PC-3 (cell line): ENCODE measurements at places on chromosomes 13 and 19.

DNA sequence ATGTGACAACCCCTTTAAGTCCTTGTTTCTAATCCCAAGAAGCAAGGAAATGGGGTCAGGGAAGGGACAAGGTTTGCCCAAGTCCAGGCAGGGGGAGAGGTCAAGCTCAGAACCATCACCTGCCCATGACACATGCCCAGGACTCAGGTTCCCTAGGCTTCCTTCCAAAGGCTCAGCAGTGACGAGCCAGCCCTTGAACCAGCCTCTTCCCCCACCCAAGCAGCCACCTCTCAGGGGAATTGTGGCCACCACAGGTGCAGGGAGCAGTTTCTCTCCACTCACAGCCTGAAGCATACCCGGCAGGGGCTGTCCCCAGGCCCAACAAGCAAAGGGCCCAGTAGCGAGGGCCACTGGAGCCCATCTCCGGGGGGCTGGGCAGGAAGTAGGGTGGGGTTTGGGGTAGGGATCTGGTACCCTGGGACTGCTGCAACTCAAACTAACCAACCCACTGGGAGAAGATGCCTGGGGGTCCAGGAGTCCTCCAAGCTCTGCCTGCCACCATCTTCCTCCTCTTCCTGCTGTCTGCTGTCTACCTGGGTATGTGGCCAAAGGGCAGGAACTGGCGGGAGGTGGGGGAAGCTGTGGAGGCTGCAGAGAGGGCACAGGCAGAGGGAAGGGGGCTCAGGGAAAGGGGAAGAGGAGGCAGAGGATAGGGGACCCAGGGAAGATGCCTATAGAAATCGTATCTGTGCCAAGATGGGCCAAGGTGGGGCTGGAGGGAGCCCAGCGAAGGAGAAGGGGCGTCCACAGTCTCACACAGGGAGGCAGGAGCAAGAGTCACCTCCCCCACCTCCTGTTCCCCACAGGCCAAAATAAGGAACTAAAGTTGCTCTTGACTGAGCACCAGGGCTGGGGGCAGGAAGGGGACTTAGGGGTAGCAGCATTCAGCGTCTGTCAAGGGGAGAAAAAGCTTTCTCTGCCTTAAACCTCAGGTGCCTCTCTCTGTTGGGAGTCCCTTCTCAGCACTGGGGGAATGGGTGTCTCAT lies at the start of gene CD79A:
Gene CD79A, plus strand, starts transcription at position 433 of the 986 bp plus-strand sequence. Its CDS starts 26 bp downstream, at position 459.
- DNase-seq: no peak

- no peak for DNase-seq
These were observed 31.4 kb downstream of the PPP5C start for GRCh38 chr19:46378268-46378667.

DNA sequence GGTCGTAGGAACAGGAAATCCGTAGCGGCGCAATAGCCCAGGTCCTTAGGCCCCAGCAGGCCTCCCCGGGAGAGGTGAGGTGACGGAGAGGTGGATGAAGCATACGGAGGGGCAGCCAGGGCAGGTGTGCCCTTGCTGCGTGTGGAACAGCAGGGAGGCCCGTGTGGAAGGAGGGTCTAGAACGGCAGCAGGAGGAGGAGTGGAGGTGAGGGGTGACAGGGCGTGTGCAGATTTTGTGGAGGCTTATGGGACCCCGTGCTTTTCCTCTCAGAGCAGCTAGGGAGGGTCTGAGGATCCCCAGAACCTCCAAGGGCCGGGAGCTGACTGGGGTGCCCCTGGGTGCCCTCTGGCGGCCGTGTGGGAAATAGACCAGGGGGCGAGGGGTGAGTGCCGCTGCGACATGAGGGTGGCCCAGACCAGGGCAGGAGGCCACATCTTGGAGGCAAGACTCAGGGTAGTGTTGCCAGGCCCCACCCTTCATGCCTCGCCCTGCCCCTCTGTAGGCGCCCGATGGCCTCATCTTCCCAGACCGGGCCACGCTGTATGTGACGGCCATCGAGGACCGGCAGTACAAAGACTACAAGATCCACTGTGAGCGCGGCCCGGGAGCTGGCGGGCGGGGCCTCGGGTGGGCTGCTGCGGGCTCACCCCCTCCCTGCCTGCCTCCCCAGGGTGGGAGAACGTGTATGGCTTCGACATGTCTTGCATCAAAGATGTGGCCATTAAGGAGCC lies 5.0 kb upstream of the ADM5 start:
- peak; percentile 35 for DNase-seq

- DNase-seq: no peak
These were observed 473.0 kb upstream of the SLC10A2 start for GRCh38 chr13:103539265-103539664.

GRCh38 chr13:24123761-24124160 lies 36.8 kb upstream of the SPATA13 start:
- DNase-seq: no peak
